AG10803 (cell line): ENCODE measurements at places on chromosomes 7 and 10.
A peak's percentile ranks its signal among the peaks of the same experiment; 100 is the strongest.

DNA sequence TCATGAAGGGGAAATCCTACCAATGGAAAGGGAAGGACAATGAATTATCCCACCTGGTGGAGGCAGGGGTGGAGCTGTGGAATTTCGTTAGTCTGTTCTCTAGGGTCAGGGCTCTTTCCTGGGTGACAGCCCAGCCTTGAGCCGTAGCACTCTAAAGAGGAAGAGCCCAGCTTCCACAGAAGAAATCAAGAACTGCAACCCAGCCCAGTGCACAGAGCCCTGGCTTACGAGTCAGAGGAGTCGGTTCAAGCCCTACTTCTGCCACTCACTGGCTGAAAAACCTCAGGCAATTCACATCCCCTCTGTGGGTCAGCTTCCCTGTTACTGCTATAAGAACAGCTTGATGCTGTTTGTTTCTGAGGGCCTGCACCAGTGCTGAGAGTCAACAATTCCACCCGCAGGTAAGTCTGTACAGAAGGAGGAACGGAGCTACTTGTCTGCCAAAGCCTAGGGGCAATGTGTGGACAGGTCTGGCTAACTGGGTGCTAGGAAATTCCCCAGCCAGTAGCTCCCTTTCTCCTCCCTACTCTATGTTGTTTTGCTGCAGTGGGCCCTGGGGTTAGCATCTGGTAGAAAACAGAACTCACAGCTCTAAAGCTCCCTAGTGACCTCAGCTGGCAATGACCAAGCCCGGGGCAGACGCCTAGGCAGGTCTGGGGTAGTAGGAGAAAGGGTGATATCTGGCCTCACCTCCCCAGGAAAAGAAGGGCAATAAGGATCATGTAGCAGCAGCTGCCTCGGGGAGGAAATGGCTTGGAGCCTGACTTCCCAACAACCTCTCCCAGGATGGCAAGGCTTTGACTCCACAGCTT lies 3.3 kb downstream of the AVPI1 start:
- DNase-seq, result peak; percentile 56

- no peak for DNase-seq
These were observed 93.4 kb downstream of the SPAG6 start for GRCh38 chr10:22438711-22439110.

DNA sequence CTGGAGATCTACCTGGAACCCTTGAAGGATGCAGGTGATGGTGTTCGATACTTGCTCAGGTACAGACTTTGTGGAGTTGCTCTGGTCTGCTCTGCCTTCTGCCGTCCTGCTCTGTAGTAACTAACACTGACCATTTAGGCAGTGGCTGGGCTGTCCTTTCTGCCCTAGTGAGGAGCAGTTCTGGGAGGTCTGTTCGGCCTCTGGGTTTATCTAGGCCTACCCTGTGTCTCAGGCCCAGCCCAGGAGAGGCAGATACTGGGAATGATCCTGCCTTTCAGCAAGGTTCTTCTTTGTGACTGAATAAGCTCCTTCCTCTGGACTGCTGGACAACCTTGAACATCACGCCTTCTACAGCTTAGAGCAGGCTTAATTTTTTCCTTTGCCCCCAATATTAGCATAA lies 1.7 kb downstream of the ZFYVE27 start:
- no peak for DNase-seq

GRCh38 chr10:7008645-7009044 lies 402.2 kb downstream of the SFMBT2 start:
- DNase-seq, result no peak

DNA sequence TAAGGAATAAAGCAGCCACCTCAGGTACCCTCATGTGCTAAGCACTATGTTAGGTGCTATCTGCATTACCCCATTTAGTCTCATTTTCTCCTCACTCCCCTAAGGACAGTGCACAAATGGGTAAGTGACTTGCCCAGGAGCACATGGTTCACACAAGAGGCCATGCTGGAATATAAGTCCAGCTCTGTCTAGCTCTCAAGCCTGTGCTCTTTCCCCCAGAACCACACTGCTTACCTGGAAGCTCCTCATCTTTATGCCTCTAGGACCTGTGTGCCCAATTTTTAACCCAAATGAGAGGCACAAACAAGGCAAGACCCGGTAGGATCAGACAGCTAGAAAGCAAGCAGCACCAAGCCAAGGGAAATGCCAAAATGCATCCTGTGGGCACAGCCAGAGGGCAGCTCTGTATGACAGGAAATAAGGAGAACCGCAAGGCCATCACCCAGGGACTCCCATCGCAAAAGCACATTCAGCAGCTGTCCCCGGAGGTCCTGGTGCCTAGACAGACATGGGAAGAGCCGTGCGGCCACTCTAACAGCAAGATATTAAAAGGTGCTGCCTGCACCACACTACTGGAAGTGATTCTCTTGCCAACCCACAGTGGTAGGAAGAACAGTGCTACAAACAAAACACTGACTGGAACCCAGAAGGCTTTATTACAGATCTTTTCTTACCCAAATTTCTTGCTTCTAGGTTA lies 88.1 kb downstream of the GSAP start:
- no peak for DNase-seq

- DNase-seq, result no peak
These were observed 99.5 kb upstream of the HABP2 start for GRCh38 chr10:113453351-113453750.

DNA sequence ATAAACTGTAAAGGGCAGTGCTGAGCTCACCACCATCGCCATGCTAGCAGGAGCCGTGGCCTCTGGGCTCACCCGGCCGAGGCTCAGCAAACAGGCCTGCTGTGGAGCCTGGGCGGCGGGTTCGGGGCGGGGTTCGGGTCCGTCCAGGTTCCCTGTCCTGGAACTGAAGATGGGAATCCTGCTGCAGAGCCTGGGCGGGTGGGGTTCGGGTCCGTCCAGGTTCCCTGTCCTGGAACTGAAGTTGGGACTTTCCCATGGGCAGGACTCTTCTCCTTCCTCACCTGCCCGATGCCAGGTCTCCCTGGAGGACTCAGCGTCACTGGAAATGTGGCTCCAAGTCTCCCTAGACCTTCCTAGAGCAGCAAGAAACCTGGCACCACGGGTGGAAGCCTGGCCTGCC lies 36.6 kb downstream of the EN2 start:
- no peak for DNase-seq

DNA sequence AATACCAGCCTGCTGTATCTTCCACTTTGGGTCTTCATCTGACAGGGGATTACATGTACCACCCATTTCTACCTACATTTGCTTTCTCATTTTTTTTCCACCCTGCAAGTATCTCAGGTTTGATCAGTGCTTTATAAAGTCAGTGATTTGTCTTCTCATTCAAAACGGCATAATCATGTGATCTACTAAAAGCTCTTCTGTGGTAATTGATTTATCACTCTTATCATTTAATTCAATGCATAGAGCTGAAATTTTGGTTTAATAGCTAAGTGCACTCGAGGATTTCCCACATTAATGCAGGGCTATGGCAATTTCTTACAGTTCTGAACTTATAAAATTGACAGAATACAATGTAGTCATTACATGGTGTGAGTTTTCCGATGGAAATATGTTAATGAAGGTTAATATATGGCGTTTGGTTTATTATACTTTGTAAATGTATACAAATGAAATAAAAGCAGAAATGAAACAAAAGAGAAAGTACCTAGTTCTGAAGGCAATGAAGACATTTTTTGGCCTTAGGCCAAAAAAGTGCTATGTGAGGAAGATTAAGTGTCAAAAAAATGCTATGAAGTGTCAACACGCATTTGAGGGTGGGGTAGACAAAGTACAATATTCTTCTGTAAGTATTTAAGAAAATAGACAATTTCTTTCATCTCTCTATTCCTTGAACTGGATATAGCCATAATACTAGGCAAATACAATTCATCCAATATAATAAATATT lies 457.3 kb downstream of the ETV1 start:
- no peak for DNase-seq

GRCh38 chr10:119274519-119275045 lies 67.2 kb downstream of the GRK5 start:
- no peak for DNase-seq

- no peak for DNase-seq
These were observed 400.7 kb downstream of the GATA3 start for GRCh38 chr10:8455181-8455580.

GRCh38 chr7:94431619-94432280 lies 37.1 kb downstream of the COL1A2 start:
- DNase-seq, result peak; percentile 86

DNA sequence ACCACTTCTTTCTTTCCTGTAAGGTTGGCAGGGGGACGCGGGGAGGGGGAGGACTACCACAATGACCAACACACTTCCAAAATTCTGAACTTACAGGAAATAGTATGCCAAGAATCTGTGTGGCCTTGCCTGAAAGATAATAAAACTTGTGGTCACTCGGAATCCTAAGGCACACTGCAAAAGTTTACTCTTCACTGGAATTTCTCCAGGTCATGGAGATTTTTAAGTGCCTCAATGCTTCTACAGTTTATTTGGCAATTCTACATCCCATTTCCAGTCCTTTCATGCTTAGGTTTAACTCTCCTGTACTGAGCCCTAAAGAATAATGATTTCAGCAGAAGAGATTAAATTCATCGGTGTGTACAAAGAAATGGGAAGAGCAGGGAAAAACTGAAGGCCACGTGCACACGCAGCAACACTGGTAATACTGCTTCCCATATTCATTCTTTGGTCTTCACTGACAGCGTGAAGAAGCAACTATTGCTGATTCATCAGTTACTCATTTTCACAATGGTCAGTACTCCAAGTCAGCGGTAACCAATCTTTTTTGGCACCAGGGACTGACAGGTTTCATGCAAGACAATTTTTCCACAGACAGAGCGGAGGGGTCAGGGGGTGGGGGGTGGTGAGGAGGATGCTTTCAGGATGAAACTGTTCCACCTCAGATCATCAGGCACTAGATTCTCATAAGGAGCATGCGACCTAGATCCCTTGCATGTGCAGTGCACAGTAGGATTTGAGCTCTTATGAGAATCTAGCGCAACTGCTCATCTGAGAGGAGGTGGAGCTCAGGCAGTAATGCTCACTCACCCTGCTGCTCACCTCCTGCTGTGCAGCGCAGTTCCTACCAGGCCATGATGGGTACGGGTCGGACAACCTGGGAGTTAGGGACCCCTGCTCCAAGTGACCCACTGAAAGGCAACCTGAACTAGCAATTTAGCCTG lies 9.8 kb downstream of the LARP4B start:
- DNase-seq, result peak; percentile 76

DNA sequence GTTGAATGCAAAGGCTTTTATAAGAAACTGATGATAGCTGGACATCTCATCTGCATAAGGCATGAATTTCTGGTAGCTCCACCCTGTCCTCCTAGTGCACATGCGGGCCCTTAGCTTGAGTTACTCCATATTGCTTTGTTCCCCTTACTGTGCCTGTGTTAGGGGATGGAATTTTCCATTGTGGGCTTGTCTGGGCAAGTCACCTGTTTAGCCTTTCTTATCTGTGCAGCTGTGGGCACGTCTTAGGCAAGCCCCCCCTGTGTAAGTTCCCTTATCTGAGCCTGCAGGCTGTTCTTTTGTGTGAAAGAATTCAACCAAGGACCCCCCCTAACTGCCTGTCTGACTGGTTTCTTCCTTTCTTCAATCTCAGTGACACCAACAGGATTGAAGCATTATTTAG lies 14.5 kb upstream of the CROT start:
- no peak for DNase-seq
